ENCODE measurements at places on chromosomes 4 and X.

- DNase-seq = no peak
These were observed 6.1 kb downstream of the SLC7A11 start for GRCh38 chr4:138236037-138236436.

DNA sequence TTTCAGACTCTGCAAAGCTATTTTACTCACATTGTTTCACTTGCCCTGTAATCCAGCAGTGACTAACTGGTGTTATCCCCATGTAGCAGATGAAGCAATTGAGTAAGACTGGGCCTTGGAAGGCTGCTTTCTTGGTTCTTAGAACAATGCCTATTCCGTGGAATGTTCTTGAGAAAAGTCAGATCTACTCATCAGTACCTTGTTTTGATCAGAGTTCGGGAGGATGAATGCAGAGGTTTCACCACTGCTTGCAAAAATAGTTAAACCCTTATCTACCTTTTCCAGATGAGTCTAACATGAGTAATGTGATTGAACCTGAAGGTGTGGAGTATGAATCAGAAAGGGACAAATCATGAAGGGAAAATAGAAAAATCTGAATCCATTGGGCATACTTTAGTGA, 1.8 kb downstream of the MAOB start:
- DNase-seq = no peak

GRCh38 chr4:157911662-157912061, 261.2 kb downstream of the GASK1B start:
- no peak for DNase-seq

DNA sequence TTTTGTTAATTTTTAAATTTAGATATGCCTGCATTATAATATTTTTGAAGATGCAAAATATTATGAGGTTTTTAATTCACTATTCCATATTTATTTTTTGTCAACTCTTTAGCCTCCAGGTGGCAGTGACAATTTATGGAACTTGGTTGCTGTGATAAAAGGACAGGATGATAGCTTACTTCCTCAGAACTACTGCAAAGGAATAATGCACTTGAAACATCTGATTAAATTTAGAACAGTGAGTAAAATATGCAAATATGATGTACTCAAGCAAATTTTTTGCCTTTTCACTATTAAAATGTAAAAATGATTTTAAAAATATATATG, 45.1 kb downstream of the SPATA4 start:
- peak; percentile 17 for DNase-seq

- peak; percentile 11 for DNase-seq
These were observed 62.6 kb upstream of the ALB start for GRCh38 chr4:73341454-73341853.

- no peak for DNase-seq
These were observed 3.1 kb upstream of the CC2D2A start for GRCh38 chr4:15466596-15466995.
